ENCODE measurements at places on chromosomes 7 and 10.

DNA sequence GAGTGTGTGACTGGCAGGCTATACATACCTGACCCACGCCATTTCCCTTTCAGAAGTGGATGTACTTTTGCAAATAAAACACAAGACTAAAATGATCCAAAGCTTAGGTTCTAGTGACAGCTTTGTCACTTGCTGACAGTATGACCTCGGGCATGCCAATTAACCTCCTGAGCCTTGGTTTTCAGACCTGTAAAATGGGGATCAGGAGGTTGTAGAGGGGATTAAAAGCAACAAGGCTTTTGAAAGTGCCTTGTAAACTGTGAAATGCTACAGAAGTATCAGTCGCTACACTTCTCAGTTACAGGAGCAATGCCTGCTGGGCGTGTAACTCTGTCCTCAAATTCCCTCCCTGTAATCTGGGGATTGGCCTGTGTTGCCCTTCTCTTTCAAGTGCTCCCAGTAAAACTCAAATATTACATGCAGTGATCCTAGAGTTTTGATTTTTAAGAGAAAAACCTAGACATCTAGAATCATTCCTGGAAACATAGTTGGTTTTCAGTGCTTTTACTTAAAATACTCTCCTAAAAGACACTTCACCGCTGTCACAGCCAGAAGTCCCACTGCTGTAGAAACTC, 8.8 kb upstream of the GRB10 start:
- DNase-seq = no peak

GRCh38 chr7:148261996-148262688, 328.4 kb upstream of the C7orf33 start:
- no peak for DNase-seq

- DNase-seq = no peak
These were observed 23.2 kb downstream of the NOLC1 start for GRCh38 chr10:102175415-102175814.

DNA sequence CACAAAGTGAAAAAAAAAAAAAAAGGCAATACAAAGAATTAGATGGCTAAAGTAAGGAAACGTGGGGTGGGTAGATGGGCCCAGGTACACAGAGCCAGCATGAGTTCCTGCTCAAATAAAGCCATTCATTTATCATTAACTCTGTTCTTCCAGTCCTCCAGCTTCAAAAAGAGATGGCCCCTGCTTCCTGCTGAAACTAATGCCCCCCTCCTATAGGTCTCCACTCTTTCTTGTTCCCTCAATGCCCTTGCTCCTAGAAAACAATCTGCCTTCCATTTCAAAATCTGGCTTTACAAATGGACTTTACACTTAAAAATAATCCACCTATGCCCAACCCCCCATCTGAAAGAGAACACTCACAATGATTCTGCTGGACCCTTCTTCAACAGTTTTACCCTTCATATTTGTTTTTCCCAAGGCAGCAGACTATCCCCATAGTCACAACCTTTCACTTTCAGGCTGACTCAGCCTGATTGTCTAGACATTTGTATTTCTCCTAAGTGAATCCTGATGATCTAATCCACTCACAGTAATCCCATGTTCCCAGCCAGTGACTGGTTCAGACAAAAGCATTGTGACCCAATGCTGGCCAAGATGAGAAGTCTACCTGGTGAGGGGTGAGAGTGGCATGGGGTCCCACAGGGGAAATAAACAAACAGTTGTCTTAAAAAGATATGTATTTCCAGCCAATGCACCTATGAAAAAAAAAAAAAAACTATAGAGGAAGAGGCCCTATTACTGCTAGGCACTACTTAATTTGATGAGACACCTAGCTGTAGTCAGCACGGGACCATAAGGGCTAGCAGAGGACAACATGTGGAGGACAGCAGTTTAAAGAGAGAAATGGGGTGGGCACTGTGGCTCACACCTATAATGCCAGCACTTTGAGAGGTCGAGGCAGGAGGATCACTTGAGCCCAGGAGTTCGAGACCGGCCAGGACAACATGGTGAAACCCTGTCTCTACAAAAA, 74.6 kb upstream of the GRID1 start:
- DNase-seq = no peak

DNA sequence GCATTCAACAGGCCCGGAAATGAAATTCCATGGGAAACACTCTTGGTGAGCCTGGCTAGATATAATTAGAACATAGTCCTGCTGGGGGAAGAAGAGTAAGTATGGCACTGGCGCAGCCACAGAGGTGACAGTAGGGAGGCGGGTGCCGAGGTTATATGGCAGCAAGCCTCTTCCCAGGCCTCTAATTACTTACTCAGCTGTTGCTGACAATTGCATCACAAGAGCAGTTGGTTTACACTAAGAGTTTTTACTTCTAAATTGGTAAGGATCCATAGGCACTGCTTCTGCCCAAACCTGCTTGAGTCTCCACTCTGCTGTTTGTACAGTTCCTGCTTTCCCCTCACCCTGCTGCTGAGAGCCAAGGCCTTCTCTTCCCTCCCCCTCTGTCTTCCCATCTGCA, 93.3 kb upstream of the DUSP5 start:
- no peak for DNase-seq

DNA sequence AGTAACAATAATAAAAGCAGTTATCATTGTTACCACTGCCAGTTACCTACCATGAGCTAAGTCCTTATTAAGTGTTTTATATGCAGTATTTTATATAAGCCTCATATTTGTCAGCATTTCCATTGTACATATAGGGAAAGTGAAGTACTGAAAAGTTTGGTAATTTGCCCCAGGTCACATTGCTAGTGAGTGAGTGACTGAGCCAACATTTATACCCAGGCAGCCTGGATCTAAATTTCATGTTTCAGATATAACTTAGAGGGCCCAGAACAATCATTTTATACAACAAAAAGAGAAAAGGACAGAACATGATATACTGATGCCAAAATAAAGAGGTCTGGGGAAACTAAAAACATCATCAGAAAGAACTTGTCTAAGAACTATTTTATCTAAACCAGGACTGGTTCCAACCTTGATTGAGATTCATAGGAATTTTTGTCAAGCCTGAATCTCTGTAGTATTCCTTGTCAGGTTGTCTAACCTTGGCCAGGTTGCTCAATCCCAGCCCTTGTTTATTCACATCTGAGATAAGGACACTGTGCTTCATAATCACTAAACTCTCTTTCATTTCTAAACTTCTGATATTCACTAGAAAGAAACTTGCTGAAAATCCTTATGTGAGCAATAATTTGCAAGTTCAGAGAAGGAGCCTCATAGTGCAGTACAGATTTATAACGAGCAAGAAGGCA, 308.2 kb downstream of the IPMK start:
- no peak for DNase-seq

DNA sequence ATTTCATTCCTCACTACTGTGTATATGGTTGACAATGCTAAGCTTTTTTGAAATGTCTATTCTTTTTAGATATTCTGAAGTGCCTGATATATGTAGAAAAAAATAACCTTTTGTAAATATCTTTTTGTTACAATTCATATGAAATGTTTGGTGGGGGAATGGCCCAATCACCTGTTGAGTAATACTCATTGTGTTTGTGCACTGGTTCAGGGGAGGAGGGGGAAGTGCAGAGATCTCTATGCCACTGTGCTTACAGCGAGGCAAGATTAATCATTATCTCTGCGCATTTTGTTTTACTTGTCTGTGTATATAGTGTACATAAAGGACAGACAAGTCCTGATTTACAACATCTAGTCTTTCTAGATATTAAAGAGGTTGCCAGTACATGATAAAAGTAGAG, 25.2 kb downstream of the NUP42 start:
- no peak for DNase-seq

GRCh38 chr7:98807068-98808048, 62.5 kb downstream of the TMEM130 start:
- no peak for DNase-seq

GRCh38 chr7:64541438-64542359, 21.2 kb downstream of the ZNF680 start:
- DNase-seq = no peak

GRCh38 chr10:75904499-75905283, 473.3 kb downstream of the LRMDA start:
- no peak for DNase-seq

- DNase-seq = no peak
These were observed 48.0 kb downstream of the BRAF start for GRCh38 chr7:140876519-140877248.

DNA sequence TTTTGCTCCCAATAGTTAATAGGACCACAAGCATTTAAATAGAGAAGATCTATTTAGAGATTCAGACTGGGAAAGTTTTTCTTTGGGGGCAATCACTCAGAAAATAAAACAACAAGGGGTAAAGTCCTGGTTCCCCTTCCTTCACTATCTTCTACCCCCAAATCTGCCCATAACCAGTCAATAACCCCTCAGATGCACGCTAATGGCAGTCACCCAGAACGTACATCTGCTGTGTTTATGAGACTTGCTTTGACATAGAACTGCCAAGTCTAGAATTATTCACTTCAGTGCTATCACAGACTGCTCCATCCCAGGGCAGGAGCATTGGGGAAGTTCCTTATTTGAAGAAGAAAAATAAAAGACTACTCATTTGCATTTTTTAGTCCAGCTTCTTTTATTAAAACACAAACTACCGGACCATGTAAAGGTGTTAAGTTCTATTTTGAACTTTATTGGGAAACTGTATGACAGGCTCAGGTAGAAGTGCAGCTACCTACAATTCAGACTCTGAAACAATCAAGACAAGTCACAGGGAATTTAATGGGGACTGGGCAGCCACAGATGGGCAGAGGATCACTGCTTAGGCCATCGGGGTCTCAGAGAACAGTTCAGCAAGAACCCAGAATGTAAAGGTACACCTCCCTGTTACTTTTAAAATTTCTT, 38.4 kb downstream of the ANK3 start:
- DNase-seq = no peak

- no peak for DNase-seq
These were observed 54.6 kb downstream of the DKK1 start for GRCh38 chr10:52368725-52369124.

DNA sequence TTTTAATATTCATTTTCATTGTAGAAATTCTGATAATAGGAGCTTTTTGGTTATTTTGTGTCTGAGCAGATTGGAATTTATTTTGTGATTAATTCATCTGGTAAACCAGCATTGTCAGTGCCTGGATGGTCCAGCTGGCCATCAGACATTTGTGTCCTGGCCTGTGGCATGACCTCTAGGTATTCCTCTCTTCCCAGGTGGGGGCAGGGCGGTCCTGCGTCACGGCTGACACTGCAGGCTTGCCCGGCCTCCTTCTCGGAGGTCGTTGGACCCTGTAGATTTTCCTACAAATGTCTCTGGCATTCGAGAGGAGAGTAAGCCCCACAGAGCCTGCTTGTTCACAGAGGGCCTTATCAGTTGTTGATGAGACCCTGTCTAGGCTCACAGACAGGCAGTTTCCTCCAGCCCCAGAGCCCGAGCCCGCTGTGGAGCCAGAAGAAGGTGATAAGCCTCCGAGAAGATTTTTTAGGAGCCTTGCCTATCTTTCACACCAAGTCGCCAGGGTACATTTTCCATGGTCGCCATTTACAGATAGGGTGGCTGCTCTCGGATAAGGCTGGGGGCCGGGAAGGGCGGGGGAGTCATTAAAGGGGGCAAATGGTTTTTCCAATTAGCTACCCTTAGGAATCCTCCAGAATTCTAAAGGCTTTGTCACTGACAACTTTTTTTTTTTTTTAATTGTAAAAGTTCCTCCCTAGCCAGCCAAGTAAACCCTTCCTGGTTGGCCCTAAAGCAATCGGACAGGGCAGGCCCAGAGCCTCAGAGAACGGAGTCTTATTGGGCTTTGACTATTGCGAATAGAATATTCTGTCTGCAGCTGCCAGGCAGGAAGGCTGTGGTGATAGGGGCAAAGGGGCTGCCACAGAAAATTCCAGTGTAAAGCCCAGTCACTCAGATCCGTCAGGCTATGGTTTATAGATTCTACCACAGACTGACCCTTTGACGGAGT, 78.1 kb upstream of the TBX20 start:
- DNase-seq = no peak

DNA sequence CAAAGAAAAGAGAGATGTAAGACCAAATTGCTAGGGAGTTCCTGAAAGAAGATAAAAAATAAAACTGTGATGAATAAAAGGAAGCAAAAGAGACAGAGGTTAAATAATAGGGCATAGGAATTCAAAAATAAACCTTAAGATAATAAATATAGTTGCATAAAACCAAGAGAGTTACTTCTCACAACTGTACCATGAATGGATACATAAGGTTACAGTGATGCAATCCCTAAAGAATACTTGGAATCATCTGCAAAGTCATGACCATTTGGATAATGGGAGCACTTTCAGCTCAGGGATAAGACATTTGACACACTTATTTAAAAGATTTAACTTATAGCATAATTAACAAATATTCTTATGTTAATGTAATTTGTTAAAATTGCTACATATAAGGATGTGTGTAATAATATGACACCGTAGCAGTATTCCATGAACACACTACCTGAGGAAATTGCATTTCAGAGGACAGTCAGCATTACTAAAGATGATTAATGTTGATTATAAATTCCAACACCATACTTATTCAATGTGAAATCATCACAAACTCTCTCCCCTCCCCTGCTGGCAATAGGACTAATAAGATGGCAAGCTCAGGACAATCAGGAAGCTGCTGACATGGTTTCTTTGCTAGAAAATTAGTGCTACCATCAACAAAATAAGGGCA, 202.1 kb upstream of the AKR1E2 start:
- no peak for DNase-seq

DNA sequence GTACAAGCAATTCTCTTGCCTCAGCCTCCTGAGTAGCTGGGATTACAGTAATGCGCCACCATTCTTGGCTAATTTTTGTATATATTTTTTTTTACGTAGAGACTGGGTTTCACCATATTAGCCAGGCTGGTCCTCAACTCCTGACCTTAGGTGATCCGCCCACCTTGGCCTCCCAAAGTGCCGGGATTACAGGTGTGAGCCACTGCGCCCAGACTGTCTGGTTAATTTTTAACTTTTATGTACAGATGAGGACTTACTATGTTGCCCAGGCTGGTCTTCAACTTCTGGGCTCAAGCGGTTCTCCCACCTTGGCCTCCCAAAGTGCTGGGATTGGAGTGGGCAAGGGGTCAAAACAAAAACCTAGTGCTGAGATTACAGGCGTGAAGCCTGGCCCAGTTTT, 101.8 kb downstream of the JMJD1C start:
- no peak for DNase-seq

GRCh38 chr7:148327379-148327778, 263.2 kb upstream of the C7orf33 start:
- no peak for DNase-seq

GRCh38 chr7:125927556-125927955, 997.9 kb upstream of the POT1 start:
- no peak for DNase-seq

GRCh38 chr10:129120441-129120840, 346.6 kb upstream of the MGMT start:
- DNase-seq = no peak

GRCh38 chr7:41084381-41084780, 618.5 kb downstream of the INHBA start:
- no peak for DNase-seq

Data from testis (tissue), 5 donors.